ENCODE measurements at places on chromosomes 7 and 10.

DNA sequence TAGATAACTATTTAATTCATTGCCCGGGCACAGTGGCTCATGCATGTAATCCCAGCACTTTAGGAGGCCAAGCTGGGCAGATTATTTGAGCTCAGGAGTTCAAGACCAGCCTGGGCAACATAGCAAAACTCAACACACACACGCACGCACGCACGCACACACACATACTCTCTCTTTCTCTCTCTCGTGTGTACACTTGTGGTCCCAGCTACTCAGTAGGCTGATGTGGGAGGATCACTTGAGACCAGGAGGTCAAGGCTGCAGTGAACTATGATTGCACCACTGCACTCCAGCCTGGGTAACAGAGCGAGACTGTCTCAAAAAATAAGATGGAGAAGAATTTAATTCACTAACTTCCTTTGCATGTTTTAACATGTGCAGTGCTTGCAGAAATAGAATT is 38.1 kb downstream of the PTPN12 start:
- no peak for DNase-seq

- no peak for DNase-seq
These were observed 100.8 kb downstream of the ARHGAP21 start for GRCh38 chr10:24622781-24623301.

DNA sequence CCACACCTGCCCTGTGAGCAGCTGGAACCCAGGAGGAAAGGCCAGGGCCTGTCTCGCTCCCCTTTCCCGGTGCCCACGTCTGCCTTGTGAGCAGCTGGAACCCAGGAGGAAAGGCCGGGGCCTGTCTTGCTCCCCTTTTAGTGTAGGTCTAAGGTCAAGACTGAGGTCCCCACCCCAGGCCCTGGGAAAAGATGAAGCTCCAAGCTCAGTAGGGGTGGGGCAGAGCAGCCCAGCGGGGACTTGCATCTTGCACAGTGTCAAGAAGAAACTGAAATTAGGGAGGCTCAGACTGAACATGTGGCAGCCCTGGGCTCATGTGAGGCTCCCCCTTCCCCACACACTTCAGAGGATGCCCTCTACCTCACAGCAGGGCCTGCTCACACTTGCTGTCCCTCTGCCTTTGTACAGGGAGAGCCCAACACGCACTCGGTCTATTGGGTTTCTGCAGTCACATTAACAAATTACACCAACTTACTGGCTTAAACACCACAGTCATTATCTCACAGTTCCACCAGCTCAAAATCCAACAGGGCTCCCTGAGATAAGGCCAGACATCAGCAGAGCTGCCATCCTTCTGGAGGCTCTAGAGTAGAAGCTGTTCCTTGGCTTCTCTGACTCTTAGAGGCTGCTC is 12.4 kb downstream of the POLL start:
- no peak for DNase-seq

- no peak for DNase-seq
These were observed 1.6 kb downstream of the SFMBT2 start for GRCh38 chr10:7409045-7409731.

DNA sequence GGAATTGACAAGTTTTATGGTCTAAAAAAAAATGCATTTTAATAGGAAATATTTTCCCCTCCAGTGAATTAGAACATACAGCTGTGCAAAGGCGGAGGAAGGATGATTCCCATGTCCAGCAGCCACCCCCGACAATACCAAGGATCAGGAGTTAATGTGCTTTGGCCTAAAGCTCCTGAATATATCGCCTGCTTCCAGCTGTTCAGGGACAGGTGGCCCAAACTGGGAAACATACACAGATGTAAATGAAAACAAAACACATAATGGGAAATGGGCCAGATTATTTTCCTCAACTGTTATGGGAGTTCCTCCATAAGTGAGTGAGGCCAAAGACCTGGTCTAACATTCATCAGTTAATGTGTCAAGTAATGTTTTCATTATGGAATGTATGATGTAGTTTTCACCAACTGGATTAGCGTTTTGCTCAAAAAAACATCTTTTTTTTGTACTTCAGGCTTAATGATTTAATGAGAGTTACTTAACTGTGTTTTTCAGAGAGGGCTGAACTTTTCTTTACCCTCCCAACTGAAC is 55.1 kb upstream of the LAMB1 start:
- DNase-seq, result no peak

DNA sequence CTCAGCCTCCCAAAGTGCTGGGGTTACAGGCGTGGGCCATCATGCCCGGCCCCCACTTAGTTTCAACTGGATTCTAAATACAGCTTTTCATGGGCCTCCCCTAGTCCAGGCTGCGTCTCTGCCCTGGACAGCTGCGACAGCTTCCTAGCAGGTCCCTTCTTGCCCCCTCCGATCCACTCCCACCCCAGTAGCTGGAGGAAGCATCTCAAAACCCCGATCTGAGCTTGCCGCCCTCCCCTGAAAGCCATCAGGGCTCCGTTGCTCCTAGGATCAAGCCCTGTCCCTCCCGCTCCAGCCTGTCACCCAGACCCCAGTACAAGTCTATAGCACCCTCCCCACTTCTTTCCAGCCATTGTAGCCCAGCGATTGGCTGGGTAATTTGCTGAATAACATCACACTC is 64.5 kb downstream of the VWA2 start:
- DNase-seq, result no peak

- DNase-seq, result no peak
These were observed 49.8 kb downstream of the TPK1 start for GRCh38 chr7:144786079-144786478.

GRCh38 chr10:14481752-14482151 is 151.0 kb upstream of the FRMD4A start:
- DNase-seq, result no peak

DNA sequence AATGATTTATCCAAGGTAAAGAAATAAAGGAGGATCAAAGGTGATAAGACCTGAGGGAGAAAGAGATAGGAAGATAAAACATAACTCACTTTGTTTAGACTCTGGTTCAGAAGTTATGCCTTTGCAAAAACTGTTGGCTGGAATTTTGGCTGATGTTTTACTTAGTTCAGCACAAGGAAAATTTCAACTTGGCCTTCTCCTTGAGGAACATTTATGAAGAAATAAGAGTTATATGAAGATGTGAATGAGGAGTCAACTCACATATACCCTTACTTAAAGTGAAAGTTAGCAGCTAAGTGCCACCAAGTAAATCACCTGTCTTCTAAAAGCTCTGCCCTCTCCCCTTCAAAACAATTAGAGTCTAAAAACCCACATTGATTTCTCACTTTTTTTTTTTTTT is 39.7 kb upstream of the COL1A2 start:
- DNase-seq, result no peak
